ENCODE measurements at places on chromosomes 13 and 19.

DNA sequence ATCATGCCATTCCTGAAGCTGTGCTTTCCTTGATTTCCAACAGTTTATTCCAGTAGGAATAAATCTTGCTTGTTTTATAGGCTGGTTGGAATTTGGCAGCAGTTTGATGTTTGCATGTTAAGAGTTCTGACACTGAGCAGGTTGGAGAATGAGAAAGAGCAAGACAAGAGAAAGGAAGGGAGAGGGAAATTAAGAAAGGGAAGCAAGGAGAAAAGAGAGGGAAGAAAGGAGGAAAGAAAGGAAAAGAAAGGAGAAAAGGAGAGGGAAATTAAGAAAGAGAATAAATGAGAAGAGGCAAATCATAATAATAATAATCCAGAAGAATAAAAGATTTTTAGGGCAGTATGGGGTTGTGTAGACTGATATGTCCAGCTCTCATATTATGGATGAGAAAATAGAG lies 28.4 kb upstream of the UQCRFS1 start:
- DNase-seq: no peak

DNA sequence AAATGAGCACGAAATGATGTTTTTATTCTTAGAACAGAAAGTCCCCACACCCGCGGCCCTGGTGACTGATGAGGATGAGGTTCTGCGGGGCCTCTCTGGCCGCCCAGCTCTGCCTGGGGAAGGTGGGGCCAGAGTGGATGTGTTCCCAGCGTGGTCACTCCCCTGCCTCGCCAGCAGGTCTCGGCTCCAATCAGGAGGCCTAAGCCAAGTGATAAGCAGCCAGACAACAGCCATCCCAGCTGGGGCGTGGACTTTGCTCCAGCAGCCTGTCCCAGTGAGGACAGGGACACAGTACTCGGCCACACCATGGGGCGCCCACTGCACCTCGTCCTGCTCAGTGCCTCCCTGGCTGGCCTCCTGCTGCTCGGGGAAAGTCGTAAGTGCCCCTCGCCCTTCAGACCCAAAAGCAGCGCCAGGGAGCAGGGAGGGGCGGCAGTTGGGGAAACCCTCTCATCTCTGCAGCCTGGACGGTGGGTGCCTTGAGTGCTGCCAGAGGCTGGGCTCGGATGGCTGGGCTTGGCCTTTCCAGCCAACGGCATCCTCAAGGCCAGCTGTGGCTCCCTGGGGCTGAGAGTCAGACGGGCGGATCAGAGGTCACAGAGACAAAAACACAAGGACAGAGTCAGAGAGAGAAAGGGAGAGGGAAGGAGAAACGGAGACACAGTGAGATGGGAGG lies at the start of gene F10:
F10 (plus strand) TSS at position 250 of the 676 bp plus-strand sequence; CDS start at position 307, 57 bp downstream.
- DNase-seq: no peak

DNA sequence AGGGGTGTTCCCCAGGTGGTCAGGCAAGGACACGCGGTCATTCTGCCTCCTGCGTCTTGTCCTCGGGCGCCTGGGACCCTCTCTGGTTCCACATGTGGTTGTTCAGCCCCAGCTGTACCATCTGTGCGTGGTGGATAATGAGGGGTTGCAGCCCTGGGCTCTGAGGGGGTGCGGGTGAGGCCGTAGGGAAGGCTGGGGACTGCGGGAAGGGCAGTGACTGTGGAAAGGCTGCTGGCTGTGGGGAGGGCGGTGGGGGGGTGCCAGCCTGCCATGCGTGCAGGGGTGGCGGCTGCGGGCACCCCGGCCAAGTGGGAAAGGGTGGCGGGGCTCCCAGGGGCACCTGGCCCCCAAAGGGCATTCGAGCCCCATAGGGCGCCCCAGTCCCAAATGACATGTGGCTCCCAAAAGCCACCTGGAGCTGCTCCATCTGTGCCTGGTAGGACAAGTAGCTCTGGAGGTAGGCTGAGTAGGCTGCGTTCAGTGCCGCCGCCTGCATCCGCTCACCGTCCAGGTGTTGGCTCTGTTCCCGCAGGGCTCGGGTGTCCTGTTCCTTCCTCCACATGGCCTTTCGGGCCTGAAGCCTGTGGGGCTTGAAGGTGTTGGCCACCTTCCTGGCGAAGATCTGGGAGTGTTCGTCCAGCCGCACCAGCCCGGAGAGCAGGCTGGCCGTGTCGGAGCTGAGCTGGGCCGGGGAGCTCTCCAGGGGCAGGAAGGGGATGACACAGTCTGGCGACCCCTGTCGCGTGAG lies 15.1 kb downstream of the TICAM1 start:
- no peak for DNase-seq

DNA sequence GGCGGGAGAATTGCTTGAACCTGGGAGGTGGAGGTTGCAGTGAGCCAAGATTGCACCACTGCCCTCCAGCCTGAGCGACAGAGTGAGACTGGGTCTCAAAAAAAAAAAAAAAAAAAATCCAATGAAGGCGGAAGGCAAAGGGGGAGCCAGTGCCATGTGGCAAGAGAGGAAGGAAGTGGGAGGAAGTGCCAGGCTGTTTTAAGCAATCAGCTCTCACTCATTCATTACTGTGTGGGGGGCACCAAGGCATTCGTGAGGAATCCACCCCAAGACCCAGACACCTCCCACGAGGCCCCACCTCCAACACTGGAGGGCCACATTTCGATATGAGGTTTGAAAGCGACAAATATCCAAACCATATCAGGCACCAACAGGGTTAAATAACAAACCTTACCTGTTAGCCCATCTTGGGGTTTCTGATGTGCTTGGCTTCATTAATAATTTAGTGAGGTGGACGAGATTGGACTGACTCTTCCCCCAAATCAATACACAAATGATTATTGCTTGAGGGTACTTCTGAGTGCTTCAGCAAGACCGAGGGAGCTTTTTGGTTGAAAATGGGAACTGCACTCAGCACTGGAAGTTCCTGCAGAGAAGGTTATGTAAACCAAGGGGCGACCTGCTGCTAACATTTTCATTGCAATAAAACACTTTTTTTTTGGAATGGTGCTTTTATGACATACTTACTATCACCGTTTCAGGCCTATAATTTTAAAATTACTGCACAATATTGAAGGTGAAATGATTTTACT lies 7.5 kb upstream of the LRP3 start:
- DNase-seq: no peak

DNA sequence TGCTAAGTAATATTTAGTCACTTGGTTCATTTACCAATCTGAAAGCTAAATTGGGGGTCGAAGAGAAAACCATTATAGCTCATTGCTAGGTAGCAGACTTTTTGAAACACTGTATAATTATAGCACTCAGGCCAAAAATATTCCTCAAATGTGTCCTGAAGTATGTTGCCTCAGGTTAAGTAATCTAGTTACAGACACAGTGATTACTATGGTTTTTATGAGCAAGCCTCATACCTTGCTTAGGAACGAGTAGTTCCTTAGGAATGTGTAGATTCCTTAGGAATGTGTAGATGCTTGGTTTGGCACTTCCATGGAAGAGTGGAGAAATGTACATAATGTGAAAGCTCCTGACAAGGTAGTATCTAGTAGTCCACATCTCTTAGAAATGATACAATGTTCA lies 387.5 kb downstream of the LMO7 start:
- no peak for DNase-seq

- DNase-seq: no peak
Measured at GRCh38 chr13:30748717-30749116, 13.4 kb downstream of the ALOX5AP start.

- no peak for DNase-seq
Measured at GRCh38 chr13:73702419-73703071, 431.7 kb downstream of the KLF12 start.

- no peak for DNase-seq
Measured at GRCh38 chr19:36420961-36421748, 2.7 kb upstream of the ZFP82 start.

DNA sequence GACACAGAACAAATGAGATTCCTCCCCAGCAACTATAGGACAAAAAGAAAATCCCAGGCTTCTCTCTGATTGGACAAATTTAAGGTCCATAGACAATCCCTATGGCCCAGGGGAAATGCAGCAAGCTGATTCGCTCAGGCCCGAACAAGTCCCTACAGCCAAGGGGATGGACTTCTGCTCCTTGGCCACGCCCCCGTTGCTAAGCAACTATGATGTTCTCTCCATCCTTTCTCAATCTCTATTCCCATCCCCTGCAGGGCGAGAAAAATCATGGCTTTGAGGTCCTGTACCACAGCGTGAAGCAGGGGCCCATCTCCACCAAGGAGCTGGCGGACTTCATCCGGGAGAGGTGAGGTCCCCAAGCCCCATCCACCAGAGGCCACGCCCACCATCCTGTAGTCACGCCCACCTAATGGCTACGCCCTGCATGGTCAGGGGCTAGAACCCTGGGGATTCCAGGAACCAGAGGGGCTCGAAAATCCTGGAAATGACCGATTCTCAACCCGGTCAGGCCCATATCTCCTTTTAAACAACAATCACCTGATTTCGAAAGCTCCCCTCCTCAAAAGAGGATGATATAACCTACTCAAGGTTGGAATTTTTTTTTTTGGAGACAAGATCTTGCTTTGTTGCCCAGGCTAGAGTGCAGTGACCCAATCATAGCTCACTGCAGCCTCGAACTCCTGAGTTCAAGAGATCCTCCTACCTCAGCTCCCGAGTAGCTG lies 11.4 kb downstream of the FCHO1 start:
- DNase-seq: no peak

DNA sequence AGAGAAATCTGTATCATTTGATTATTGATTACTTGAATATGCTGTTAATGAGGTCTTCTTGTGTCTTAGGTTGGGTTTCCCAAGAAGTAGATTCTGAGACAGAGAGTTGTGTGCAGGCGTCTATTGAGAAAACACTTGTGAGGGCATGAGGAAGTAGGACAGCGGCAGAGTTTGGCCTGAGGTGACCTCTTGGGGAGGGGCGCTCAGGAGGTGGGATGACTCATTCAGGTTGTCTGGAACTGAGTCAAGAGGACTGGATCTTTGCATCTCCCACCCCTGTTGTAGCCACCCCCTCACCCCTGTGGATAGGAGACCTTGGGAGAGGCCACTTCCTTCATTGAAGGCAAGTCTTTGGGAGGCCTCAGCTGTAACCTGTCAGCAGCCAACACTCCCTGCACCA lies 35.2 kb upstream of the WDFY2 start:
- DNase-seq: no peak

DNA sequence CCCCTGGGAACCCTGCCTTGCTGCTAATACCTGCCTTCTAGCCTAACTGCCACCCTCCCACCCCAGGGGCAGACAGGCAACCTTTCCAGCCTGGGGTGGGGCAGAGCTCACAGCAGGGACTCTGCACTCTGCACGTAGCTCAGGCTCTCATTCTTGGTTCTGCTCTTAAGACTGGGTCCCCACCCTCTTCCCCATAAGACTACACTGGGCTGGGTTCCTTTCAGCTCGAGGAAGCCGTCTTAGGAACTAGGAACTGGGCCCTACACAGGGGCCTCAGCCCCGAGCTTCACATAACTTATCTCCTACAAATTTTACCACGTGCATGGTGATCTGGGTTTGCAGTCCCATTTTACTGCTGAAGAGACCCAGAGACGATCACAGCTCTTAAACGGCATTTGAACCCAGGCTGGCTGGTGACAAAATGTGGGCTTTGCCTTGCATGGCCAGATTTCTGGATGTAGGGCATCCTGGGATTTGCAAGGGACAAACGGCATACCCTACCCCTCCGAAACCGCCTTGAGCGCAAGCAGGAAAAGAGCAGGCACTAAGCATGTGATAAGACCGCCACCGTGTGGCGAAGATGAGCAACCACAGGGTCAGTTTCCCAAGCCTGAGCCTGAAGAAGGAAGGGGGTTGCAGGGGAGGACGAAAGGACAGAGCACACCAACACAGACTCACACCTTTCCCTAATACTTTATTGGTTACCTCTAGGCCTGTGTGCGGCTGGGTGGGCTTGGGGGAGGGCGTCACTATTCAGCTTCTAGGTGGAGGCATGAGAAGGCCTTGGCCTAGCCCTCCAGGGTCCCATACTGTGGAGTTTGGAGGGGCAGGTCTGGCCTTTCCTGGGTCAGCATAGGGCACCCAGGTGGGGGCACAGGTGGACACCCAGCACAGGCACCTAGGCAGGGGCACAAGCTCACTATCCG lies 5.1 kb downstream of the JUNB start:
- no peak for DNase-seq

DNA sequence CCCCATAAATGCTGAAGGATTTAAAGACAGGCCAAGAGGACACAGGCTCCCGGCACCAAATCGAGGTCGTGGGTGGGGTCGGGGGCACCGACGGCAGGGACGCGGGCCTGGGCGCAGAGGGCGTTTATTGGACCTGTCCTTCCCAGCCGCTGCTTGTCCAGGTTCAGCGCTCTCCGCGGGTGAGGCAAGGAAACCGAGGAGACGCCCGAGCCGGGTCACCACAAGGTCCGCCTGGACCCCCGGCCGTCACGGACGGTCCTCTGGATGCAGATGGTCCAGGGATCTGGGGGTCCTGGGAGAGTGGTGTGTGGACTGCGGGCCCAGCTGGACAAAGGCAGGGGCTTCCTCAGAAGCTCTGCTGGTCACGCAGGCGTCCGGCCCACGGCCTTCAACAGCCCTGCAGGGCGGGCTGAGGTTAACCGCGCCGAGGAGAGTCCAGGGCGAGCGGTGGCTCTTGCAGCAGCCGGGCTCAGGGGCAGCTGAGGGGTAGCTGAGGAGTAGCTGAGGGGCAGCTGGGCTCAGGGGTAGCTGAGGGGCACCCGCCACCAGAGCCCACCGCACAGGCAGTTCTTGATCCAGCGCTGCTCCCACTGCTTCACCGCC lies 8.5 kb downstream of the CFD start:
- no peak for DNase-seq
